ENCODE measurements at places on chromosomes 6 and 20.

- DNase-seq: no peak
Observed at GRCh38 chr6:5067305-5067704, 17.8 kb upstream of the PPP1R3G start.

- no peak for DNase-seq
Observed at GRCh38 chr6:117928833-117929232, 21.8 kb downstream of the SLC35F1 start.

DNA sequence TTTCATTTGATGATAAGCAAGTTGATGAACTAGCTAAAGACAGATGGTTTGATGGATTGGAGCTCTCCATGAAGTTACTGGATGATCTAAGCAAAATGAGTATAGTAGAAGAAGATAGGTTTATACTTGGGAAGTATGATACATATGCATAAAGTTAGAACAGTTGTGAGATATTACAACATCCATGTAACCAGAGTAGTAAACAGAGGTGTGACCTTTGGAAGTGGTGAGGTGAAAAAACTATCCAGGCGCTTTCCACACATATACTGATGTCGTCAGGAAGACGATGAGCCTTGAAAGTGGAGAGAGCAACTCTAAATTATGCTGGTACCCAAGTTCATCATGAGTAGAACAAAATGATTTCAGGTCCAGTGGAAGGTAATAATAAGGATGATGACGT lies 271.0 kb downstream of the PTPRK start:
- no peak for DNase-seq

- DNase-seq: no peak
Observed at GRCh38 chr20:51525241-51526105, 17.0 kb downstream of the NFATC2 start.

GRCh38 chr6:105492706-105493673 lies 90.1 kb upstream of the PREP start:
- no peak for DNase-seq
